ENCODE measurements at places on chromosomes 3 and 15.

GRCh38 chr3:40381904-40382616, 4.9 kb upstream of the ENTPD3 start:
- DNase-seq = no peak

DNA sequence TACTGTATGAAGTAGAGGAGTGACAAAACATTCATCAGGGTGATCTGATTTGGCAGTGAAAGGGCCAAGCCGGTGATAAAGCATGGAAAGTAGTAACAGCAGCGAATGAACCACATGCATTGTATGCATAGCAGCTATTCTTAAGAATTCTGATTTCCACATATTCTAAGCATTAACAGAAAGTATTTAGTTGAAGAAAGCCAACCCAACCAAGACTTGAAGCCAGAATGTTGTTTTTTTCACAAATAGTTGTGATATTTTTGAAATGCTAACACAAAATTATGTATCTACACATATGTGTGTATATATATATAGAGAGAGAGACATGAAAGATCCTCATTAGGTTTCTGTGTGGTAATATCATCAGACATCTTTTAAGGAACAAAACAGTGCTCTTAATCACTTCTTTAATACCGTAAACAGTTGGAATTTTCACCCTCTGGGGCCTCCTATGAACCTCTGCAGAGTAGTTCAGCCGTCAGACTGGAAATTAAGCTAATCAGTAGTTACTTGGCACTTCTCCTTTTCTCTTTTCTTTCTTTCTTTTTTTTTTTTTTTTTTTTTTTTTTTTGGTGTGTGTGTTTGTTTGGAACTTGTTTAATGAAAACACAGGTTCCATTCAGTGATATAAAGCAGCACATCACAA, 139.6 kb downstream of the CMSS1 start:
- peak; percentile 53 for DNase-seq

DNA sequence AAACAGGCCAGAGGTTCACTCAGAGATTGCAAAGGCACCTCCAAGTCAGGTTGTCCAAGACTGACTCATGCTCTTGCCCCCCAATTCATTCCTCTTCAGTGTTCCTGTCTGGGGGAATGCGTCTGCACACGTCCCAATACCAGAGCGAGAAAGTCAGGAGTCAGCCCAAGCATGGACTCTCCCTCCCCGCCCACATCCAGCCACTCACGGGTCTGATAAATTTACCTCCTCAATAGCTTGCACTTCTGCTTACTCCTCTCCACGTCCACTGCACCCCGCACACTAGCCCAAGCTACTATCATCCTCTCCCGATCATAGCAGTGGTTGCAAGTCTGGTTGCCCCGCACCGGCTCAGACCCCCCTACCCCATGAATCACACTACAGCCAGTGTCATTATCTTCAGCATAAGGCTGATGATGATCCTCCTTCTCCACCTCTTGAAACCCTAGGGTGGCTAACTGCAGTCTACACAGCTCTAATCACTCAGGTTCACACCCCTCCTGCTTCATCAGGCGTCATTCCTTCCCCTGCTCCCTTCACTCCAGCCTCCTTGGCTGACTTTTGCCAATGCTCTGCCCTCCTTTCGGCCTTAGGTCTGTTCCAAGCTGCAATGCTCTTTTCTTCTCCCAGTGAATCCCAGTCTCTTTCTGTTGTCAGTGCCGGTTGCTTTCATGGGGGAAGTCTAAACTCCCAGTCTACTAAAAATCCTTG, 27.6 kb upstream of the MYO1E start:
- DNase-seq = no peak

- peak; percentile 58 for DNase-seq
Measured at GRCh38 chr15:69976366-69976994, 121.2 kb downstream of the TLE3 start.

DNA sequence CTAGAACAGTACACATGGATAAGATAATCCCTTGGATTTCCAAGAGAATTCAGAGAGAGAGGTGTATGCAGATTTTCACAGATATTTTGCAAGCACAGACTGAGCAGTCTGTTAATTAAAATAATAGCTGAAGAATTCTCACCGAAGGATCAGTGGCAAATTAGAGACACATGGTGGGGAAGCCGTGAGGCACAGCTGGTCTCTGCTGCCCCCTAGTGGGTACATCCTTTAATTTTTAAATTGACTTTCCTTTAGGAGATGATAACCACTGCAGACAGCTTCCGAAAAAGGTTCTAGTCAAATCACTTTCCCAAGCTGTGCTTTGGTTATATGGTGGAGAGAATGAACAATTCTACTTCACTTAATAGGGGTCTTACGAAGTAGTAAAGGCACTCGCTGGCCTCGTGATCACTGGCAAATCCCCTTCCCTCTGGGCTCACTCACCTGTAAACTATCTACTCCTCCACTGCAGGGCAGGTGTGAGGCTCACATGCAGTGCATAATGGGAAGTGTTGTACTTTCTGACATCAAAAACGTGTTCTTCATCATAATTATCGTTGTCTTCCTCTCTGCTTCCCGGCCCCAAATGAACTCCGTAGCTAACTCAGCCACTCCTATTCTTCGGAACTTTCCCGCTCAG, 19.5 kb downstream of the MESD start:
- DNase-seq = peak; percentile 67

DNA sequence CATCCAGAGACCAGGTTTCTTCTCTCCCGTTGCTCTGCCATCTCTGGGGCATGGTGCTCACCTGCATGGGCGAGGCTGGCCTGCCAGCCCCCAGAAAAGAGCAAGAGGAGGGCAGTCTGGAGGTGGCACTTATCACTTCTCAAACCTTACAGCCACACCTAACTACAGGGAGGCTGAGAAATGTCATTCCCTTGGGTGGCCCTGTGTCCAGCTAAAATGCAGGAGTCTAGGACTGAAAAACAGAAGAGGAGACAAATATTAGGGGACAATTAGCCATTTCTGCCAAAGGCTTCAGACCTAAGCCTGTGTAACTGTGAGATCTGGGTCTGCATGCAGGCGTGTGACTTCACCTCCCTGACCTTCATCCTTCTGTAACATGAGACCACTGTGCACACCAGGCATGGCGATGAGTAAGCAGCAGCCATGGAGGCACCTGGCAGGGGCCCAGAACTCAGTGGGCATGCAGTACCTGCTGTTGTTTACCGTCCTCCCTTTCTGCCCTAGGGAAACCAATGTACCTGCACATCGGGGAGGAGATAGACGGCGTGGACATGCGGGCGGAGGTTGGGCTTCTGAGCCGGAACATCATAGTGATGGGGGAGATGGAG, 83.4 kb downstream of the MESD start:
- peak; percentile 37 for DNase-seq

GRCh38 chr15:94987085-94987484, 755.7 kb downstream of the MCTP2 start:
- DNase-seq = no peak

GRCh38 chr3:82473864-82474541, 712.6 kb upstream of the GBE1 start:
- DNase-seq = no peak

- no peak for DNase-seq
Measured at GRCh38 chr3:23435318-23435717, 232.2 kb downstream of the UBE2E2 start.

DNA sequence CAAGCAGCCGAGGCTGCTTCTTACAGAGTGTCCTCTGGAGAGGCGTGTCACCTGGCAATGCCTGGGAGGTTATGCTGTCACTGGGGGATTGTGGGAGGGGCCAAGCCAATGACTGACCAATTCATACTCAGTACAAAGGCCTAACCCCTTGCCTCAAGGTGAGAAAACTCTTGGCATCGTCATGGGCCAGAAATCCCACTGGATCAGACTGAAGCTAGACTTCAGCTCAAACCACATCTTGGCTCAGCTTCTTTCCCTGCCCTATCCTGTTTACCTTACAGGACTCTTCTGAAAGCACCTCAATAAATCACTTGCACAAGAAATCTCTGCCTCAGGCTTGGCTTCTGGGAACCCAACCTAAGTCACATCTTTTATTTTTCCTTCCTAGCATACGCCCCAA, 9.5 kb downstream of the ANAPC13 start:
- no peak for DNase-seq

DNA sequence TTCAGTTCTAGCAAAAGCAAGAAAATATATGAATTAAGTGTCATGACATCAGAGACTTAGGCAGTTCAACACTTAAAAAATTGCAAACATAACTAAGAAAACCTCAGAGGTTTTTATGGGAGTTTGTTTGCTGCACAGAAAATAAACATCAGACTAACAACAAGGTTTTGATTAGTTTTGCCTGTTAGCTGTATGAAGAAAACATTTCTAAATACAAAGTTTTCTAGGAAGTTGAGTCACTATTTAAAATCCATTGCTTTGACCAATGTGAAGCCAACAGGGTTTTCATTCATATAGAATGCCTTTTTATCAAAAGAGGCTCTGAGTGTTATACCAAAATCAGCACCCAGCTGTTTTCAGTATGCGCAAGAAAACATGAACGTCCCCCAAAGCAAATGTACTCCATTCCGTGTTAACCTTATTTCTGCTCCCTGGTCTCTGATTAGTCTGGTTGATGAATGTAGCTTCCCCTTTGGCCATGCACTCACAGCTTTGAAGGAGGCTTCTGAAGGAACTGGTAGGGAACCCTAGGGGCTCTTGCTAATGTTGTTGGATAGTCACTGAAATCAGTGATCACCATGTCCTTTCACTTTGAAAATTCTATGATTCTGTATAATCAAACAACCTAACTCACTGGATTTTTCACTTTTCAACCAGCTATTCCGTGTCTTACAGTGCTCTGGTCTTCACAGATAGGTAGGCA, 89.6 kb upstream of the TSEN2 start:
- DNase-seq = peak; percentile 8

GRCh38 chr3:23644676-23645075, 161.1 kb upstream of the UBE2E1 start:
- no peak for DNase-seq

DNA sequence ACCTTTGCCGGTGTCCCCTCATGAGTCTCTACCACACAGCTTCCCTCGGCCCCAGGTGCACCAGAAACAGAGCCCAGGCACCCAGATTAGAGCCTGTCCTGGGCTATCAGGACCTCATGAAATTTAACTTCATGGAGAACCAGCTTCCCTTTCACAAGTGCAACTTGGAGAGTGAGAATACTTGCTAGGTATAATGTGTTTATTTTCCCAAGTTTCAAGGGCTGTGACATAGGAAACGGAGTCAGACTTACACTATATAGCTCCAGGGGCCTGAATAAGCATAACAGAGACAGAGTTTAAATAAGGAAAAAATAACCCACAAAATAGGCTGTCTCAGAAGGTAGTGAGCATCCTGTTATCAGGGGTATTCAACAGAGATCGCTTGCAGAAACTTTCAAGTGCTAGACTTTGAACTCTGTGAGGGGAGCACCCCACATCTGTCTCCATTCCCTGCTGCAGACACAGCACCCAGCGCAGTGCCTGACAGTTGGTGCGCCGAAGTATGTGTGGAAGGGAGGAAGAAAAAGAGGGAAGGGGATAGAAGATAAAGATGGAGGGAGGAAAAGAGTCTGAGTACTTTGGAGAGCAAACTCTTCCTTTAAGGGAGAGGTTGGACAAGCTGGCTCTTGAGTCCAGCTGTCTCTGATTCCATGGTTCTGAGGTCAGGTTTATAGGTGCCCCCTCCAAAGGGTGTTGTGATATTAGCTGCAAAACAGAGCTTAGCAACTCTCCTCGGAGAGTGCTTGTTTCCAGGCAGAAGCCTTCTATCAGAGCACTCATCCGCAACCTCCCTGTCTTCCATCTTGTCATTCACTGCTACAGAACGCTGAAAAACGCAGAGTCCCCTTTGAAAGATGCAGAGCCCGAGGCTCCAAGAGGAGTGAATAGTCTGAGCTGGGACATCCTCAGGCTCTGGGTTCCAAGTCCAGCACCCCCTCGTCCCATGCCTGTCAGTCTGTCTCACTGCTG, 84.8 kb downstream of the CPN2 start:
- DNase-seq = no peak

DNA sequence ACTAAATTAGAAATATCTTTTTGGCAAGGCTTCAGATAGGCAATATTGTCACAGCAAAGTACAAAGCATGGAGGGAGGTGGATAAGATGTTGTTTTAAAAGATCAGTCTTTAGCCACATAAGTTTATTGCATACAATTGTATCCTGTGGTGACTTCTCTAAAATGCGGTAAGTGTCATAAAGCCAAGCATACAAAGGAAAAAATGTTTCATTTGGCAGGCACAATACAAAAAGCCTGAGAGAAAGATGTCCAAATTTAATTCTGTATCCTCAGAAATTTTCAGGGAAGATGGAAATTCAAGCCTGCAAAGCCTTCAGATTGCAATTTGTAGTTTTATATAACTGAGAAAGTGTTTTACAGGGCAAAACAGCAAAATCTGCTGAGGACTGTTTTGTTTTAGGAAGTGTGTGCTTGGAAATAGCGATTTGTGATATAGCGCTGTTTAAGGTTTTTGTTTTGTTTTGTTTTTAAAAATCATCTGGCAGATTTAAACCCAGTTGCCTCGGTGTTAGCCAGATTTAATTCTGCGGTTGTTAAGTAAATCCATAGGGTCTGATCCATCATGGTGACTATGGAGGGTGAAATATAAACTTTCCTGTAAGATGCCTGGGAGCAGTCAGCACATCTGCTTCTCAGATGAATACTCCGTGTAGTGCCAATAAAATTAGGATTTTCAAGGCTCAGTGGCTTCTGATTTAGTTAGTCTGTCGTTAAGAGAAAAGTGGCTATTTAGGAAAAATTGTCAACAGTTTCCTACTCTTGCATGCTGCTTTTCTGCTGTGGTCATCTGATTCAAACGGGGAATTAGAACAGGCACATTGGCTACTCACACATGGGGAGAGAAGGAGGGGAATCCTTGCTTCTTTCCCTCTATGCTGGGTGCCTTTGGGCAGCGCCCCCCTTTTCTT, 8.0 kb downstream of the KAT2B start:
- peak; percentile 34 for DNase-seq

- peak; percentile 92 for DNase-seq
Measured at GRCh38 chr3:123642182-123642956, 57.5 kb upstream of the HACD2 start.

DNA sequence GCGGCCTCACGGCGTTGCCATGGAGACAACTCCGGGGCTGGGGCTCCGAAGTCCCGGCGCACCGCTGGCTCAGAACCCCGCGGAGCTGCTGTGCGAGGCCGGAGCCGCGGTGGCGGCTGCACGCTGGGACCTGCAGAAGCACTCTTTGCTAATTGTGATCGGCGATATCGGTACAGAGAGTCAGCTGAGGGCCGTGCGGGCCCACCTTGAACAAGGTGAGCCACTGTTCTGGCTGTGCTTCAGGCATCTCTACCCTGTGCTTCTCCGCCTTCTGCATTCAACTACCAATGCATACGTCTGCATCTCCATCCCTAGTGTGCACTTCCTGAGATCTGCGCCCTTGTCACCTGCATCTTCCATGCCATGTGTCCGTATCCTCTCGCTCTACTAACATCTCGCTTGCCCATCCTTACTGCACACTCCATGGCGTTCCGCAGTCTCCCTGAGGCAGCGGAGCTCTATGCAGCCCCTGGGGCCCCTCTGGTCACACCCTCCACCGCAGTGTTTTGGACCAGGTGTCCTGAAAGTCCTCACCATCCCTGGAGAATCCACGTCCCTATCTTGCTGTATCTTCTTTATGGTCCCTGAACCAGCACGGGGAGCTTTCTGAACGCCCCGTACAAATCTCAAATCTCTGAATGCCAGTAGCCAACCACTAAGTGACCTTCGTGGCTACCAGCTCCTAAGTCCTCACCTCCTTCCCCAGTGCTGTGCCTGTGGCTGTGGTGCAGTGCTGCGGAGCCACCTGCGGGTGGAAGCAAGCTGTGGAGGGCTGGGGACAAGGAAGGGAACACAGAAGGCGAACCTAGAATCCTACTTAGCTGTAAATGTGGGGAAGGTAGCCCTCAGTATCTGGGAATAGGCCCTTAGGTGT, 6.2 kb upstream of the MAP1A start:
- no peak for DNase-seq

Data from fibroblast of upper back skin (primary cell).